Stimulated activated CD4-positive, alpha-beta T cell treated with anti-CD3 and anti-CD28 coated beads, Interleukin-15, amount 100 ng/mL, for 1 hour (primary cell): ENCODE measurements at places on chromosomes 2 and 18.

- DNase-seq, result no peak
Observed at GRCh38 chr2:145548479-145548878, 1028.6 kb upstream of the ZEB2 start.

DNA sequence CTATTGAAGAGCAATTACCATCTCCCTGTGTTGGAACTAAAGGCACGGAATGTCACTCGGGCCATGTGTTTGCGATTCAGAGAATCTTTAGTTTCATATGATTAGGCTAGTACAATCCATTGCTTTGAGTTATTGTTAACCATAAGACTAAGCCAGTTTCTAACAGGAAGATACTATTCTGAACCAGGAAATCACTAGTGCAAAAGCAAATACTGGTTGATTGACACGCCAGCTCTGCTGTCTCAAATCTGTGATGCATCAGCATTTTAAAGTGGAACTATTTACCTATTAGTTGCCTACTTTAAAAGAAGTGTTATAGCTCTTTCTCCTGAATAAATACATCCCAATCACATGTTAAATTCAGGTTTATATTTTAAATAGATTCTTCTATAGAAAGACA is 61.9 kb downstream of the AFTPH start:
- no peak for DNase-seq

- no peak for DNase-seq
Observed at GRCh38 chr2:134539981-134540380, 178.8 kb downstream of the TMEM163 start.

GRCh38 chr2:205835923-205836322 is 153.6 kb downstream of the NRP2 start:
- no peak for DNase-seq

GRCh38 chr2:48753228-48753627 is 2.3 kb downstream of the LHCGR start:
- no peak for DNase-seq

GRCh38 chr2:230758566-230759480 is 46.2 kb downstream of the CAB39 start:
- DNase-seq, result no peak

- DNase-seq, result no peak
Observed at GRCh38 chr2:145715601-145716000, 1195.7 kb upstream of the ZEB2 start.

DNA sequence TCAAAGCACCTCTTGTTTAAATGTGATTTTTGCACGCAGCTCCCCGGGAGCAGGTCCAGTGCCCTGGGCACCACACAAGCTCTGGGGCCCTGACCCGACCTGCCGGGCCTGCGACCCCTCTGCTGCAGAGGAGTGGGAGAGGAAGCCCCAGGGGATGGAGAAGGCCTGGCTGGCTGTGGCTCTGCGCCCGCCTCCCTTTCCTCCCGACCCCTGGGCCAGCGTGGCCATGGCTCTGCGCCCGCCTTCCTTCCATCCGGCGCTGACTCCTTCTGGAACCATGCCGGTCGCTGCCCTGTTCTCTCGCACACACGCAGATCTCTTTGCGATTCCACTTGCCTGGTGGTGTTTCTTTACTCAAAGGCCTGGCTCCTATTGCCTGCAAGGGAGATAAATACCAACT is 166.5 kb upstream of the SALL3 start:
- no peak for DNase-seq

- no peak for DNase-seq
Observed at GRCh38 chr2:110852541-110853263, 120.3 kb downstream of the ACOXL start.

DNA sequence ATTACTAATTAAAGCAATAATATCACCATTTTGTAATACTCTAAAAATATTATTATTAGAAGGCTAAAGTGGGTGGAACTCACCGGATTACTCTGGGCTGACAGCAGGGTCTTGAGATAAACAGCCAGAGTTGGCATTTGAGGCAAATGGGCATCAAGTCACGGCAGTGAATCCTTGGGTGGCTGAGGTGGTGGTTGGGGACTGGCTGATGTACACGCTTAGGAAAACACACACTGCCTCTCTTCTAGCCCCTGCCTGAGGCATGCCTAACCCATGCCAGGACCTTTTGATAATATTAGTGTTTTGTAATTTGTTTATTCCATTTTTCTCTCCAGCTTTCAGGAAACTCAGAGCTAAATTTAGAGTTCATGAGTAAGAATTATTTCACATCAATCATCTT is 76.8 kb downstream of the ACKR3 start:
- no peak for DNase-seq

DNA sequence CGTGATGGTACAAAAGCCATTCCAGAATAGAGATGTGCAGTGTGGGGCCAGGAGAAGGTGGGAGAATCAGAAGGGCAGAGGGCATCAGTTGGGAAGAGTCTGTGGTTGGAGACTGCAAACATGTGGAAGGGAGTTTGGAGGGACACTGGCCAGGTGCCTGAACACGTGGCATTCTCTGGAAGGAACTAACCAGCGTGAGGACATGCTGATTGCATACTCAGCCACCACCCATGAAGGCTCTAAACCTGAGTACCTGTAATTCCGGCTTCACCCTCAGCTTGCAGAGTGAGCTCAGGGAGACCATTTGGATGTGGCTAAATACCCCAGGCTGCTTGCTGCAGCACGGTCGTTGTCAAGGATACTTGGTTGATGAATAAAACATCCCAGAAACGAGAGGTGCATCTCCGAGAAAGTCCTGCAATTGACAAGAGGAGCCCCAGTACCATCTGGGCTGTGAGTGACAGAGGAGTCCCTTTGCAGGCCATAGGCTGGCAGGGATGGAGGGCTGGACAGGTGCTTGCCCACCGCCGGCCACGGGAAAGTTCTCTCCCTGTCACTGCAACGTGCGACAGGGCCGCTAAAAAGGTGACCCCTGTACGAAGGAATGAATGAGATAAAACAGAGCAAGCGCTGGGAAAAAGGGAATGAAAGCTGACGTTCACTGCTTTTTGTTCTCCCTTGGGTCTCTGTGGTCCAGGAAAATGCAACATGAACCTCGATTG is 5.0 kb downstream of the ACKR3 start:
- DNase-seq, result no peak

GRCh38 chr18:49590608-49591007 is 28.8 kb downstream of the LIPG start:
- DNase-seq, result no peak

- no peak for DNase-seq
Observed at GRCh38 chr2:127321303-127321702, 27.4 kb upstream of the ERCC3 start.

GRCh38 chr2:47767497-47767844 is 15.5 kb upstream of the MSH6 start:
- DNase-seq, result no peak

DNA sequence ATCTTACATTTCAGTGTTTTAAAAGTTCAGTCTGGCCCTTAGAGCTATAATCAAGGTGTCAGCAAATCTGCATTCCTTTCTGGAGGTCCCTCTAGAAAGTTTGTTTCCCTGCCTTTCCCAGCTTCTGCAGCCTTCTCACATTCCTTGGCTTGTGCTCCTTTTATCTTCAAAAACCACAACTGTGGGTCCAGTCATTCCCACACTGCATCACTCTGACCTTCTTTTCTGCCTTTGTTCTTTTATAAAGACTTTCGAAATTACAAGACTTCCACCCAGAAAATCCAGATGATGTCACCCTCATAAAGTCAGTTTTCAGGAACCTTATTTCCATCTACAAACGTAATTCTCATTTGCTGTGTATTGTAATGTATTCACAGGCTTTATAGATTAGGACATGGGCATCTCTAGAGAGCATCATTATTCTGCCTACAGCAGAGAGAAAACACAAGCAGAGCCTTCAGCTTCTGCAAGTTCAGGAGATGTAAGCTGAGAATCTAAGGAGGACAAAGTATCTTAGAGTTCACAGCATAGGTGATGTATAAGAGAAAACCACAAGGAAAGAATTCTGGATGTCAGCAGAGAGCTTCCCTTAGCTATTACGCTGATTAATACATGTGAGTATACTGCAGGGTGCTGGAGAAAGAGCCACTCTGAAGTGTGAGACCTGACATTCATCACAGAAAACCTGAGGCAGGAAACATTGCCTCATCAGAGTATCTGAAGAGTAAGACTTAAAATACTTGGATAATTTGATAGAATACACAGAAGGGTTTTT is 1100.2 kb downstream of the CBLN2 start:
- no peak for DNase-seq

GRCh38 chr18:54192415-54192814 is 32.1 kb downstream of the MBD2 start:
- DNase-seq, result no peak

DNA sequence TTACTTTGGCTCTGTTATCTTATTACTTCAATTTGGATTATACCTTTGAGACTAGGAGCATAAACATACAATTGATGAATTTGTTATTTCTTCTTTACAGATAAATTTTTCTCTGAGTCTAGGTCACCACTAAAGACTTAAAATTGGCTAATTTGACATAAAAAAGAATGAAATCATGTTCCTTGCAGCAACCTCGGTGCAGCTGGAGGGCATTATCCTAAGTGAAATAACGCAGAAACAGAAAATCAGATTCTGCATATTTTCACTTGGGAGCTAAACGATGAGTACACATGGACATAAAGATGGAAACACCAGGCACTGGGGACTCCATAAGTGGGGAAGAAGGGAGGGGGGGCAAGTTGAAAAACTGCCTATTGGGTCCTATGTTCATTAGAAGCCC is 172.8 kb upstream of the SESTD1 start:
- DNase-seq, result no peak

- DNase-seq, result no peak
Observed at GRCh38 chr18:49247781-49248180, 212.7 kb downstream of the DYM start.

GRCh38 chr2:236882930-236883329 is 202.8 kb upstream of the COPS8 start:
- DNase-seq, result no peak

DNA sequence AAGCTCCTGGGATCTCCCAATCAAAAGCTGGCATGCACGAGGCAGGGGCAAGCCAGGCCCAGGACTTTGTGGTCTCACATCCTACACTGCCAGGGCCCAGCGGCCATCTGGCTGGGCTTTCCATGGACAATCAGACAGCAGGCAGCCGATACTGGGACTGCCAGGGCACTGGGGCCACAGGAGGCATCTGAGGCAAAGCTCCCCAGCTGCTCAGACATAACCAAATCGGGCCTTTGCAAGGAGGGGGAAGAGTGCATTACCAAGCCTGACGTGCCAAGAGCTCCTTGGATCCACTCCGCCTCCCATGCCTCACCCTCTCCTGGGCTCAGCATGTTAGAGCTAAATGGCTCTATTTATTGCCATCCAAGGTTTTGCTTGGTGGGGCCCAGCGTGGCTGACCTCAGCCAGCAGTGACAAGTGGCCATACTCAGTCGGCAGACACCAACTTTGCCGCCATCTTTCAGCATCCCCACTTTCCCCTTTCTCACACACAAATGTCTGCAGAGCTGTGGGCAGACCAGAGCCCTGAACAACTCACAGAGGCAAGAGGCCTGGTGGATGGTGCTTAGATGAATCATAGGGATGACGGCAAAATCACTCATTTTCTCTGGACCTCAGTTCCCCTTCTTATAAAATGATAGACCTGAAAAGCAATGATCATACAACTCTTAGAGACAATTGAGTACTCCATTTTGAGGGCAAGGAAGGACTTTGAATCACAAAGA is 200.8 kb downstream of the TTC32 start:
- DNase-seq, result no peak

DNA sequence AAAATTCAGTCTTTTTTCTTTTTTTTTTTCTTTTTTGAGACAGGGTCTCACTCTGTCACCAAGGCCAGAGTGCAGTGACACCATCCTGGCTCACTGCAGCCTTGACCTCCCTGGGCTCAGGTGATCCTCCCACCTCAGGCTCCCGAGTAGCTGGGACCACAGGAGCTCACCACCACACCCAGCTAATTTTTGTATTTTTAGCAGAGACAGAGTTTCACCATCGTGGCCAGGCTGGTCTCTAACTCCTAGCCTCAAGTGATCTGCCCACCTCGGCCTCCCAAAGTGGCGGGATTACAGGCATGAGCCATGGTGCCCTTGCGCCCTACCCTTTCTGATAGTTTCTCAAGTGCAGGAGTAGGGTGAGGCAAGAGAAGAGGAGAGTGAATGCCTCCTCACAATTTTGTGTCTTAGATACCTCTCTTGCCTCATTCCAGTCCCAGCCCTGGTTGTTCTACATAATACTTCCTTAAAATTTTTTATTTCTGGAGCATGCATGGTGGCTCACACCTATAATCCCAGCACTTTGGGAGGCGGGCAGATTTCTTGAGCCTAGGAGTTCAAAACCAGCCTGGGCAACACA is 68.2 kb upstream of the CAB39 start:
- no peak for DNase-seq

DNA sequence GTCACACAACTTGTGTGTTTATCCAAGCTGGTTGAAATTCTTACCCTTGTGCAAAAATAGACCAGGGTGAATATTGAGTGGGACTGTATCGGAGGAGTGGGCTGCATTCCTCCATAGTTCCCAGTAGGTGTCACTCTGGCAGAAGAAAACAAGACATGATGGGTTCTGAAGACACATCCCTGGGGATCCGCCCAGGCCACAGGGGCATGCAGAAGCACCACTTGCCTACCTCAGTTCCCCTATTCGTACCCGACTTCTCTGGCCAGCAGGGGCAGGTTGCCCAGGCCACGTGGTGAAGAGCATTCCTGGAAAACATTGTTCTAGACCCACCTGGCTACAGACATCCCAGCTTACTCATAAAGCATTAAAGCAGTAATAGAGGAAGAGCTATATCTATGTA is 168.2 kb downstream of the FAM210A start:
- no peak for DNase-seq

DNA sequence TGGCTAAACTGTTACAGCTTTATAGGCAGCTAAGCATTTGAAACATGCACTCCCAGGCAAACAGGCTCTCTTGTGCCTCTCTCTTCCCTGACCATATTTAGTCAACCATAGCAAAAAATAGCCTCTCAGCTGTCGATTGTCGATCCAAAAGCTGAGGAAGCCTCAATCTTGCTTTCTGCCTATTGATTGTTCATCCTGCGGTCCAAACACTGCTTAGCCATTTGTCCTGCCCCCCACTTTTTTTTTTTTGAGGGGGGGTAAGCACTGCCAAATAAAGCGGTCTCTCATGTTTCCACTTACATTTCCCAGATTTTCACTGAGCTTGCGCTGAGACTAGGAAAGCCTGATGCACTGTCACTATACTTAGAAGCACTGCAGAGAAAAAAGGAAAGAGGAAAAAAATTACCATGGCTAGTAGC is 90.8 kb downstream of the MIB1 start:
- DNase-seq, result no peak

GRCh38 chr2:143460382-143460781 is 331.2 kb downstream of the ARHGAP15 start:
- no peak for DNase-seq

DNA sequence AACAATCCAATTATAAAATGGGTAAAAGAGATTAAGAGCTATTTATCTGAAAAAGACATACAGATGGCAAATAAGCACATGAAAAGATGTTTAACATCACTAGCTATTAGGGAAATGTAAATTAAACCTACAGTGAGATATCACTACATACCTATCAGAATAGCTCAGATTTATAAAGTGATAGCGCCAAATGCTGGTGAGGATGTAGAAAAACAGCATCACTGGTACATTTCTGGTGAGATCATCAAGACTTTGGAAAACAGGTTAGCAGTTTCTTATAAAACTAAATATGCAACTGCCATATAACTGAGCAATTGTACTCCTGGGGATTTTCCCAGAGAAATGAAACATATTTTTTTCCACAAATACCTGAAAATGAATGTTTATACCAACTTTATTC is 100.4 kb downstream of the ACOXL start:
- no peak for DNase-seq
